ENCODE measurements at places on chromosomes 4 and X.

DNA sequence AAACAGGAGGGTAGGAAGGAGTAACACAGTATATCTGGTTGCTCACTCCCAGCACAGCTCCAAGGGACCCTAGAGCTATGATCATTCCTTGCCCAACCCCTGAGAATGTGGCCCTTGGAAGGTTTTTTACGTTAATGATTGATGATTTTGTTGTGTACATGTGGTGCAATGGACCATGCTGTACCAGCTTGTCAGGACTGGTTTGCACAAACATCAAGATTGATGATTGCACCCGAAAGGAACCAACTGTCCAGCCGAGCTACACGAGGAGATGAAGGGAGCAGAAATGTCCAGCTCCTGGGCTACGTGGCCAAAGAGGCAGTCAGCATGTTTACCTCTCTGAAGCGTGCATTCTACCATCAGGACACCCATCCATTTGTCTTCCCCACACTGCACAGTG, 83.2 kb upstream of the USP9X start:
- DNase-seq = no peak

GRCh38 chrX:114344756-114345349, 239.0 kb upstream of the HTR2C start:
- DNase-seq = no peak

GRCh38 chr4:174260099-174260498, 23.4 kb downstream of the FBXO8 start:
- DNase-seq = no peak

GRCh38 chr4:173281406-173282255, 52.5 kb downstream of the HMGB2 start:
- no peak for DNase-seq

GRCh38 chr4:16694173-16694883, 204.1 kb downstream of the LDB2 start:
- no peak for DNase-seq

GRCh38 chr4:179597301-179597700, 2155.1 kb upstream of the AGA start:
- DNase-seq = no peak

- DNase-seq = no peak
Measured at GRCh38 chr4:38141808-38142500, 181.8 kb downstream of the PTTG2 start.

DNA sequence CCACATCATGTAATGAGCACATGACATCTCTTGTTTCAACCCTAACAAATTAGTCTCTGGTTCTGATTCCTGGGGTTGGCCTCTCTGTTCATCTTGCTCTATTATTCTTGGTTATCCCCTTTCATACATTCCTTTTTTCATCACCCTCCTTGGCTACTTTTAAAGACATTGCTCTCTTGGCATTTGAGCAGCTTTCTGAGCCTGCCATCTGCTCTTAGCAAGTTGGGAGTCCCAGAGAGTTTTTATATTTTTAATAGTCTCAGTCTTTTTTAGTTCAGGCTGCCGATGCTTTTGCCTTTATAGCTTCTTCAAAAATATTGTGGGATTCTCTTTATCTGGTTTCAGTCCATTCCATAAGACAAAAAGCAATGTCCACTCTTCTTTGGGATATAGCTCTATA, 1270.9 kb downstream of the ADGRL3 start:
- no peak for DNase-seq

- no peak for DNase-seq
Measured at GRCh38 chr4:123096038-123096437, 173.6 kb upstream of the NUDT6 start.

DNA sequence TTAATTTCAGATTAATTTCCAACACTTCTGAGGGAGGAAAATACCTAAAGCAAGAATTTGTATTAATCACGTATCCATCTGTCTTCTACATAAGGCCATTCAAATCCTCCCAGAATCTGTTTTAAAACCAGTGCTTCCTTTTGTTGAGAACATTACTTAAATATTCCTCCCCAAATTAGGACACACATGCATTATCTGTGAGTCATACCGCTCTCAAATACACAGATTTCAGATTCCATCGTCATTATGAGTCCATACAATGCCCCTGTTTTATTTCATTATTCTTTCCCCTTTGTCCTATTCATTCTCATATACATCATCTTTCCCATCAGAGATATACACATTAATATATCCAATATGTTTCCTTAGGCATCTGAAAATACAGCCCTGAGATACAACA, 57.3 kb upstream of the PRSS12 start:
- DNase-seq = no peak

- no peak for DNase-seq
Measured at GRCh38 chrX:11499076-11500044, 166.4 kb downstream of the ARHGAP6 start.

GRCh38 chrX:7638078-7638710, 204.8 kb upstream of the VCX start:
- DNase-seq = no peak

DNA sequence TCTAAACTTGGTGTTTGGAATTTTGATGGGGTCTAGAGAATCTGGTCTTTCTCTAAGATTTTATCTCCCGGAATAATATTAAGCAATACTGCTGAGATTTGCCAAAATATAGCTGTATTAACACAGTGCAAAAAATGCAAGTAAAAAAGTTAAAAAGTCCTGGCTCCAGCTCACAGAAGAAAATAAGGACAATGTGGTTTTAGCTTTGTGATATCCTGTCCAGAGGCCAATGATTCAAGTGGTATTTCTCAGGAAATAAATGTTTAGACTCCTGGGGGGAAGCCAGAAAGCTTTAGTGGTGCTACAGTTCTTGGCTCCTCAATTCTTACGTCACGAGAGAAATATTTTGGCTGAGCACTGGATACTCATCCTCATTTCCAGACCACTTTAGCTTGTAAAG, 40.9 kb upstream of the IL13RA2 start:
- no peak for DNase-seq

- DNase-seq = no peak
Measured at GRCh38 chr4:182628544-182628943, 288.6 kb downstream of the DCTD start.

DNA sequence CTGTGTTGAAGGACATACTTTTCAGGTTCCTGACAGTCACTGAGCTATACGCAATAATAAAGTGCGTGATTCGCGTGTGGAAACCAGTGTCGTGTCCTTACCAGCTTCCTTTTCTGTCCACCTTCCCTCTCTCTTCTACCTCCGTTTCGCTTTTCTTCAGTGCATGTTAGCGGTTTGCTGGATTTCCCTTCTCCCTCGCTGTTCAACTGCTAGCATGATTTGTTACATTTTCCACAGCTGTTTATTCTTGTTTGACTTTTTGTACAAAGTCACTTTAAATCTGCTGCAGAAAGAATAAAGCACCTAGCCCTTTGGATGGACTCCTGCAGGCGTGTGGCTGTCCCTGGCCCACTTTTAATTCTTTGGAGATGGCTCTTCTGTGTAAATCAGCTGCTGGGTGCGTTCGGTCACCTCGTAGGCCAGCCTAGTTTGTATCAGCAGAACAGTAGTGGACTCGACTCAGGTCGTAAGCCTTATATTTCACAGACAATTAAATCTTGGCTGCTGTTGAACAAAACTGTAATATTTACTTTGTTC, 8.9 kb upstream of the HAND2 start:
- no peak for DNase-seq

GRCh38 chr4:180280076-180280475, 1963.1 kb upstream of the TENM3 start:
- no peak for DNase-seq

DNA sequence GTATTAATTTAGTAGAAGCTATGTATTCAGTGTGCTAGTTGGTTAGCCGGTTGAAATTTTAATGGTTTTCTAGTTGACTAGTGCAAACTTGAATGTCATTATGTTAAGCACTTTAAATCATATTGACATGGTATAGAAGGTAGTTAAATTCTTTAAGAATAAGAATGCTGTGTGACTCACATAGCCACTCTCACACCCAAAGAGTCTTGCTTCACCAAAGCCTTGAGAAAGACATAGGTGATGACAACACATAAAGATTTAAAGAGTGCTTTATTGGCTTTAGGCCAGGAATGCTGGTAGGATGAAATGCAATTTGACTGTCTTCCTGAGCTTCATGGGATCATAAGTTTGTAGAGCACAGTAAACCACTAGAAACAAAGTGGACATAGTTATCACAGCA, 85.3 kb downstream of the DCAF8L2 start:
- DNase-seq = no peak

DNA sequence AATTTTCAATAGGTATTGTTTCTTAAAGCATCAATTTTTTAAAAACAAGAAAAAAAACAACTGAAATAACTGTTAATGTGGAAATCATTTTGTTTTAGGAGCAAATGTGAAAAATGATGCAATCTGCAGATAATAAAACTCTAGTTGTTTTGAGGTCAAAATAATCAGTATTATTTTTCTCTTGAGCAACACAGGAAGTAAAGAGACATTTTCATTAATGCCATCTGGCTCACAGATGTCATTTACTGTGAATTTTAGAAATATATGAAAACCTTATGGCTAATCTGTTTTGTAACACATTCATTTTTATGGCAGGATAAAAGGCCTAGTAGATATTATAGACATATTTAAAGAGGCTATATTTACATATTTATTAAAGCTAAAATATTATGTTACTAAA, 141.6 kb downstream of the PCDH18 start:
- DNase-seq = no peak

- no peak for DNase-seq
Measured at GRCh38 chr4:18050448-18050847, 28.9 kb upstream of the LCORL start.

- DNase-seq = no peak
Measured at GRCh38 chr4:62797221-62797620, 1597.1 kb downstream of the ADGRL3 start.

GRCh38 chrX:108704839-108705238, 31.5 kb downstream of the IRS4 start:
- DNase-seq = no peak

GRCh38 chr4:55757356-55757952, 62.1 kb upstream of the EXOC1L start:
- no peak for DNase-seq

- no peak for DNase-seq
Measured at GRCh38 chrX:95903975-95904374, 780.7 kb upstream of the DIAPH2 start.

- no peak for DNase-seq
Measured at GRCh38 chrX:103616676-103617186, 9.0 kb downstream of the TCEAL3 start.

GRCh38 chr4:167787231-167787630, 305.1 kb upstream of the ANXA10 start:
- no peak for DNase-seq

GRCh38 chr4:133513901-133514300, 364.8 kb downstream of the PCDH10 start:
- no peak for DNase-seq

- no peak for DNase-seq
Measured at GRCh38 chrX:148588649-148589310, 88.4 kb downstream of the AFF2 start.

DNA sequence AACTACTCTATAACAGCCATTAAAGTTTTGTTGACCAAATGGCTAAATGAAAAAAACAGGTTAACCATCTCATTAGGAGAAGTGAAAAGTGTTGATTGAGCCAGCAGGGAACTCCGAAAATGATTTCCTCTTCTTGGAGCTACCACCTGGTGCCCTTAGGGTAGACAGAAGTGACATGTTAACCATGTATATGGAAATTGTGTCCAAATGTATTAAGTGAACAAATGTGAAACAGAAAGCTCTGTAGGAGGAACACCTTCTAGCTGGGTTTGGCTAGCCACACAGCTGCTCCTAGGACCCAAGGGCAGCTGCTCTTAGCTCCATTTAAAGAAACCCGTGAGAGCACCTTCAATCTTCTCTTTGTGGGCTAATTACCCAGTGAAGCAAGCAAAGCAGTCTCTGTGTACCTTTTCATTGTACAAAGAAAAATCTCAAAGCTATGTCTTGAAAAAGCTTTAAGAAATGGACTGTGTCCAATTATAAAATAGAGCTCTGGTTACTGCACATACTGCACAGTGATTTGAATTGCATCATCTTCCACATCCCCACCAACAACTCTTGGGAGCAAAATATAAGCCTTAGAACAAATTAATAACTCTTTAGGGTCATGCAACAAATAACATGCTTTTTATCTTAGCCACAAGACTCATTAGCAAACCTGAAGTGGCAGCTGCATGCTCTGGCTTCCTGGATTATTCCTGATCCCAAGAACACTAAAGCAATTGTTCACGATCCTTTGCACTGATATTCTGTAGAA, 59.2 kb upstream of the PARM1 start:
- DNase-seq = no peak

DNA sequence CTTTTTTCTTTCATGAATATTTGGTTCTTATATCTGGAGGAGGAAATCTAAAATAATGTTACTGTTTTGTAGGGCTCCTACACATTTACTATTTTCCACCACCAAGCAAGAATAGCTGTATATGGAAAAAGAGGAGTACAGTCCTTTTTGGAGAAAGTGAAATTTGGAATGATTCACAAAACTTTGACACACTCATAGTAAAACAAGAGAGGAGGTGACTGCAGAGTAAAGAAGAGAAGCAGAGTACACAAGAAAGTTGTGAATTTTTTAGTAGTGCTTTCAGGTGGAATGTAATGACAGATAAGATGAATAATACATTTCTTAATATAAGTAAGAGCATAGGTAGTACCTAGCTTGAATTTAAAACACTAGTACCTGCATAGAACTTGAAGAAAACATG, 41.3 kb upstream of the UGT2B4 start:
- DNase-seq = no peak

- DNase-seq = no peak
Measured at GRCh38 chr4:142961866-142962265, 115.8 kb upstream of the INPP4B start.

DNA sequence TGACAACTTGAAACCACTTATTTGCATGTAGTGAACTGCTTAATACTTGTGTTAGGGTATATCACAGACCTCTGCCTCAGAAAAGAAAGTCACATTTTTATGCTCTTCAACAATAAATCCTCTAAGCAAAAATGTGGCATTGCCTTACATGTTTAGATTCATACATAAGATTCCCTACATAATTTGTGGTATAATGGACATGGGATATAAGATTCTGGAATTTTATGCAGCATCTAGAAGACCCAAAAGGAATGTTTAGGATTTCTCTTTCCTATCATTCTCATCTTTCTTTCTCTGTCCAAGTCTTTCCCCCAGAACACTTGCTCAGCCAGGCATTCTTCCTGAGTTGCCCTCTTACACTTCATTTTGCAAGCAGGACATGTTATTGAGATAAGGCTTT, 37.7 kb upstream of the TET2 start:
- DNase-seq = no peak

DNA sequence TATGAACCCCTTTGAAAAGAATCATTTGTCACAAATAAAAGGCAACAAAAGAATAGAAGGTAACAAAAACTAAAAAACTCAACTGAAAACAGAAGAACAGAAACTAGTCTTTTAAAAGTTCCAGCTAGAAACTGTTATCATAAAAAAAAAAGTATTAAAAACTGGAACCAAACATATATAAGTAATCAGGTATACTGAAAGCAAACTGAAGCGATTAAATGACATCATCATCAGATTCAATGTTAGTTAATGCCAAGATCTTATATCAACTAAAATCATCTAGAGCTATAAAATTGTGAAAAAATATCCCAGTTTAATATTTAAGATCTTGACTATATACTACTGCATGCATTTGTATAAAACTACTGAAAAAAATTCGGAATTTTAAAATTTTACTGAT, 36.0 kb downstream of the CENPE start:
- DNase-seq = no peak

- peak; percentile 33 for DNase-seq
Measured at GRCh38 chr4:1899149-1900086, 28.2 kb downstream of the NSD2 start.

GRCh38 chr4:79958466-79959264, 114.4 kb downstream of the ANTXR2 start:
- DNase-seq = no peak

Measured in activated CD8-positive, alpha-beta memory T cell treated with anti-CD3 and anti-CD28 coated beads for 1 hour (primary cell).